Temporal lobe (tissue), 4 donors: ENCODE measurements at places on chromosomes 11 and 22. TPM values are rescaled to one million over a fixed set of nuclear protein-coding genes. Genes with fewer than 3 reads are reported as not detected.

Gene CALCA
- not detected for total RNA-seq

Gene C11orf21
- total RNA-seq, result 0.25 TPM

Gene APOBEC3A
- total RNA-seq, result 0.25 TPM

Gene ELMOD1
- 119 TPM for total RNA-seq

Gene ANGPTL5
- 0.25 TPM for total RNA-seq

Gene A4GALT
- total RNA-seq, result 0.49 TPM

Gene FOLR2
- total RNA-seq, result 3.9 TPM

Gene CBLIF
- not detected for total RNA-seq

Gene CARD18
- not detected for total RNA-seq

Gene KRTAP5-11
- not detected for total RNA-seq

Gene GGTLC3
- not detected for total RNA-seq

Gene LRRC74B
- not detected for total RNA-seq

Gene PEX26
- total RNA-seq, result 14.8 TPM

Gene KRTAP5-2
- total RNA-seq, result not detected

Gene FOLH1
- total RNA-seq, result 1.7 TPM

Gene EMSY
- 27.0 TPM for total RNA-seq

Gene C11orf42
- not detected for total RNA-seq

Gene RPS25
- 1,273 TPM for total RNA-seq

Gene KLHDC7B
- not detected for total RNA-seq

Gene OR52I1
- total RNA-seq, result not detected

Gene IL10RA
- 1.2 TPM for total RNA-seq

Gene KRTAP5-10
- total RNA-seq, result not detected

Gene GLYAT
- 0.25 TPM for total RNA-seq

Gene PRG2
- not detected for total RNA-seq

Gene SLC16A8
- total RNA-seq, result 1.2 TPM

Gene SCN2B
- 3.0 TPM for total RNA-seq

Gene ATP5MG
- 76.5 TPM for total RNA-seq

Gene NOL12
- 14.8 TPM for total RNA-seq

Gene LDHAL6A
- total RNA-seq, result 0.25 TPM

Gene C11orf87
- total RNA-seq, result 38.8 TPM

Gene LRRC75B
- 8.1 TPM for total RNA-seq

Gene CRELD2
- total RNA-seq, result 8.6 TPM

Gene FLRT1
- 7.6 TPM for total RNA-seq

Gene TMEM151A
- 7.6 TPM for total RNA-seq

Gene TMEM132A
- total RNA-seq, result 105 TPM

Gene WNT7B
- total RNA-seq, result 2.7 TPM

Gene MAPK8IP2
- 70.3 TPM for total RNA-seq
